ENCODE measurements at places on chromosomes 4 and X. TPM values are rescaled to one million over a fixed set of nuclear protein-coding genes. Genes with fewer than 3 reads are reported as not detected.

DNA sequence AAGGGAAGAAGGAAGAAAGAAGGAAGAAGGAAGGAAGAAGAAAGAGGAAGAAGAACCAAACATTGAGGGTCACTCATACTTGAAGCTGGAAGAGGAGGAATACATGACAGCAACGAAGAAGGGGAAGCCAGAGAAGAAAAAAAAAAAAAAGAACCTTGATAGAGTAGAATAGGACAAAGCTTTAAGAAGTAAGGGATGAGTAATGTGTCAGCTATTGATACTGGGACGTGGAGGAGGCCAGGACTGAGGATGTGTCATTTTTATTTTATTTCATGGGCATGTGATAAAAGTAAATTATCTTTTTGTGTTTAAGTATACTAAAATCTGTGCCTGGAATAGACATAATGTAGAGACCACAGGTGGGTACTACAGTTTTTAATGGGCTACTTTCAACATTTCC, 6.4 kb downstream of the EDA2R start:
- no peak for DNase-seq

Gene MGARP
- 0.33 TPM for polyA plus RNA-seq

DNA sequence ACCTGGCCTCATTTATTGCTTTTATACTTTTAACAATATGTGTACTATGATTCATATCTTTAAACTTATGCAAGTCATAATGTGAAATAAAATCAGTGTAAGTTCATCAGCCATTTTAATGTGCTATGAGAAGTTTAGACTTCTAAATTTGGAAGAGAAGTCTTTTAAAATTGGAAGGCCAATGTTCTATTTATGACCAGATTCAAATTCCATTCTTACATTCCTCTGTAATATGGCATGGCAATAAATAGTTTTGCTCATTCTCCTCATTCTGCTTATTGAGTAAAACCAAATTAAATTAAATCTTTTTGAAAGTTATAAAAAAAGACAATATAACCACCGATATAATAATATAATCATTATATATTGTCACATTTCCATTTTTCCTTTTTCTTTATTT, 126.2 kb downstream of the SORBS2 start:
- DNase-seq, result no peak

Gene GPRIN3
- 4.1 TPM for polyA plus RNA-seq

Gene TLR3
- 1.1 TPM for polyA plus RNA-seq

GRCh38 chr4:978957-979701, 5.8 kb upstream of the DGKQ start:
- DNase-seq, result no peak

Gene NUDT11
- polyA plus RNA-seq, result 5.0 TPM

Gene IGSF1
- 96.1 TPM for polyA plus RNA-seq

GRCh38 chr4:2378898-2379297, 39.5 kb downstream of the ZFYVE28 start:
- no peak for DNase-seq

DNA sequence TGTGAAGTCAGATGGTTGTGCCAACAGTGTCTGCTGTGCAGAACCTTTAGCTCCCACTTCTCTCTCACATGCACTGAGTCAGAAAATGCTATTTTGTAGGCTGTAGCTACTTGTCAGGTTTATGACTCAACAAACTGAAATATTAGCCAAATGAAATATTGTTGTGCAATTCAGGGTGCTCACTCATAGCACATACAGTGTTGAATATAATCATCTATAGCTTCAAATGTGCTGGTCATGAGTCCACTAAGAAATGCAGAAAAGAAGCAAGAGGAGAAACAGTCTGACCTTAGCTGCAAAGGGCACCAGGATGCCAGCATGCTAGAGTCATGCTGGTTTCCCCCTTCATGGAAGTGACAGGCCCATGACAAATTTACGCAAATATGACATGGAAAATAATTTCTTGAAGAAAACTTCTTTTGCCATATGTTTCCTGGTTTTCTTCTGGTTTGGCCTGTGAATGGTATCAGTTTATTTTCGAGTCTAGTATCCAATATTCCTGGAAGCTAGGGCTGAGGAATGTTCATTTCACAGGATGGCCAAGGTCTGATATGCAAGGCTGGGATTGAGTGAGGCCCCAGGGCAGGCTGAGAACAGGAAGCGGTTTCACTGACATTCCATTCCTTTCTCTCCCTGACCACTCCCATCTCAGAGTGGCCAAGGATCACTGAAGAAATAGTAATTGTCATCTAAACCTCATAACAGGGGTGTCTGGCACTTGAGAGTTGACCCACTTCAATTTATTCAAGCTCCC, 10.3 kb upstream of the CXCL2 start:
- peak; percentile 50 for DNase-seq
